Activated naive CD8-positive, alpha-beta T cell treated with anti-CD3 and anti-CD28 coated beads, Interleukin-2, amount 50 U/mL, for 24 hours (primary cell): ENCODE measurements at places on chromosomes 4 and X.

GRCh38 chr4:5619913-5620625 is 88.3 kb downstream of the EVC2 start:
- DNase-seq, result no peak

GRCh38 chr4:141402712-141403111 is 182.0 kb downstream of the ZNF330 start:
- no peak for DNase-seq

GRCh38 chr4:73018595-73018994 is 50.9 kb downstream of the COX18 start:
- no peak for DNase-seq

GRCh38 chr4:26238778-26239679 is 81.8 kb upstream of the RBPJ start:
- no peak for DNase-seq

DNA sequence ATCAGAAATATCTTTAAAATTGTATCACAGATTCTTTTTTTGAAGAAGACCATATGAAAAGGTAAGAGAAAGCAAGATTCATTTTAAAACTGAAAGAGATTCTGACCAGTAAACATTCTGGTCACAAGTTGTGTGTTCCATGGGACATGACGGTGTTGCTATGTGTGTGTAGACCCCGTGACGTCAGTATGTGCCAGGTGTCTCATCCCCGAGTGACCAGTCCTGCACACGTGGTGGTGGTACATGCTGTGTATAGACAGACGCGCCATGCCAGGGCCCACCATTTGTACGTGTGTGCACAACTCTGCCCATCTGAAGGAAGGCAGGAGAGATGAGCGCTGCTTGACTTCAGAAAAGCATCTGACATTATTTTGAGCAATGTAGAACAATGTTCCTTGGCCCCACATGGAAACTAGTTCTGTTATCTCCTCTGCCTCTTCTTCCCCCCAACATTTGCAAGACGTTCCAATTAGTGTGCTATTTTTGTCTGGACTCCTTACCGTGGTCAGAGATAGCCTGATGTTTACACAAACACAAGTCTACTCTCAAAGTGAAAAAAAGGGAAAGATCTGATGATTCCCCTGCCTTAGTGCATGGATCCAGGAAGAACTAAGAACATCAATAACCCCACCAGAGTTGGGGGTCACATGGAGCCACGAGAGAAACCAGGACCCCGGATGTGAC is 51.2 kb downstream of the IRF2 start:
- no peak for DNase-seq

DNA sequence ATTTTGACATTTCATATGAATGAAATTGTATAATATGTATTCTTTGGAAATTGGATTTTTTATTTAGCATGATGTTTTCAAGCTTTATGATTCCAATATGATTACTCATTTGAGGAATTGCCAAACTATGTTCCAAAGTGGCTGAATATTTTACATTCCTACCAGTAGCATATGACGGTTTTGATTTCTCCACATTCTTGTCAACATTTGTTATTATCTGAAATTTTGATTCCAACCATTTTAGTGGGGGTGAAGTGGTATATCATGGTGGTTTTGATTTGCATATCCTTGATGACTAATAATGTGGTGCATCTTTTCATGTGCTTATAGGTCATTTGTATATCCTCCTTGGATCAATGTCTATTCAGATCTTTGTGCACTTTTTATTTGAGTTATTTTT is 2.6 kb upstream of the BEX1 start:
- no peak for DNase-seq

GRCh38 chr4:186606591-186606992 is 51.2 kb upstream of the MTNR1A start:
- DNase-seq, result no peak

DNA sequence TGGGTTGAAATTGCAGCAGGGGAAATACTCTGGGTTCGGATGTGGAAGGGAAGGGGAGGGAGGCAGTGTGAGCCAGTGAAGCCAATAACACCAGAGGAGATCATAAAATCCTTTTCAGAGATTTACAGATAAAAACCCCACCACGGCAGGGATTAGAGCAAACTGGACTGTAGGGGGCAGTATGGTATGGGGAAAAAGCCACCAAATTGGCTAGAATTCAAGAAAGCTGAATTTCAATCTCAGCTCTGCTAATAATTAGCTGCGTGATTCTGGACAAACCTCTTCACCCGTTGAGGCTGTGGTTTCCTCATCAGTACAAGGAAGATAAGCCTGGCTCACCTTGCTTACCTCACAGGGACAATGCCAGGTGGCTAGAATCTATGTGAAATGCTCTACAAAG is 108.1 kb downstream of the ATG4A start:
- DNase-seq, result peak; percentile 5
